ENCODE measurements at places on chromosomes 16 and 17.

GRCh38 chr16:58345574-58346354 lies 46.5 kb upstream of the GINS3 start:
- DNase-seq: no peak

GRCh38 chr17:17580662-17581470 lies 10.6 kb downstream of the PEMT start:
- DNase-seq: no peak

GRCh38 chr16:2206420-2206779 lies 1.1 kb downstream of the MLST8 start:
- no peak for DNase-seq

DNA sequence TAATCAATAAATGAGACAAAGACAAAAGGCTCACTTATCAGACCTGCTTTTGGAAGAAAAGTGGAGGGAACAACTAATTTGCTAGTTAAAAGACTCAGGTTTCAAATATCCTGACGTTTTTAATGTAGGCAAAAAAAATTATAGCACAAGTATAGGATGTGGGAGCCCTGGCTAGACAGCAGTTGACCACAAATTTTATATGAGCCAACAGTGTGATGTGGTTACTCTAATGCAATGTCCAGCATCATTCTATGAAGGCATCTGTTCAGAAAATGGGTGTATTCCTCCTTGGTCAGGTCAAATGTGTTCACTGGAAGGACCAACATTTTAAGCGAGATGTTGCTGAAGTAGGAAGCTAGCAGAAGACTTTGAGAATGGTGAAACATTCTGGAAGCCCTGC lies 237.4 kb downstream of the MAP2K6 start:
- no peak for DNase-seq

DNA sequence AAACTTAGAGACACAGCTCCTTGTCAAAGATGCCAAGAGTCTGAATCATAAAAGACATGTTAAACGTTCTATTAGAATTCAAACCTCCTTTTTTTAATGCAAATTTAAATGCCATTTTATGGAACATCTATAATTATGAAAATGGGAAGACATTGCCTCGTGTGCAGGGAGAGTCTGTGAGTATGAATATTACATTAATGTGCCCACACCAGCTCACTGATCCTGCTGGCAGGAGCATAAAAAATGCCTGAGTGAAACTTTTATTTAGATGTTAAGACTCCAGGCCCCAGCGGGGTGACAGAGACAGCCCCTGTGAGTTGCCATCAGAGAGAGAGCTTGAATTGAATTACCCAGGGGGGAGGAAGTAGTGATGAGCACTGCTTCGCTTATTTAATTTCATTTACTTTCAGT lies 84.8 kb downstream of the SNX11 start:
- no peak for DNase-seq

DNA sequence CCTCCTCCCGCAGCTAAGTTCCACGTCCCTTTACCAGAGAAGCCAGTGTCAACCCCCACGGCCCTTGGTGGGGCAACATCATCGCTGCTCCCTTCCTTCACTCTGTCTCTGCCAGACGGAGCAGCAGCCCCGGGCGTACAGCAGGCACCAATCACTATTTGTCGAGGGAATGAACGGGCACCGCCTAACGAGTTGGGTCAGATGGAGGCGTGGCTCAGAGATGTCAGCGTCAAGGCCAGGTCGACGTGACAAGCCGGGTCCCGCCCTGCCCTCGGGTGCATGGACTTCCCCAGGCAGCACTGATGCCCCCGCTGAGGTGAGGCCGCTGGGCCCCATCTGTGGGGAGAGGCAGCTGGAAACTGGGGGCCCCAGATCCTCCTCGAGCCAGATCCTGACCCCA lies 50.0 kb downstream of the CBFA2T3 start:
- DNase-seq: no peak

- no peak for DNase-seq
Measured at GRCh38 chr17:32692179-32692578, 184.7 kb downstream of the MYO1D start.

- no peak for DNase-seq
Measured at GRCh38 chr17:41377546-41377945, 4.6 kb downstream of the KRT34 start.

GRCh38 chr16:86455640-86456039 lies 54.7 kb upstream of the FOXF1 start:
- DNase-seq: no peak

- peak; percentile 79 for DNase-seq
Measured at GRCh38 chr17:45234641-45235415, 13.1 kb downstream of the FMNL1 start.

GRCh38 chr17:76953946-76954345 lies 85.7 kb downstream of the MGAT5B start:
- DNase-seq: no peak

DNA sequence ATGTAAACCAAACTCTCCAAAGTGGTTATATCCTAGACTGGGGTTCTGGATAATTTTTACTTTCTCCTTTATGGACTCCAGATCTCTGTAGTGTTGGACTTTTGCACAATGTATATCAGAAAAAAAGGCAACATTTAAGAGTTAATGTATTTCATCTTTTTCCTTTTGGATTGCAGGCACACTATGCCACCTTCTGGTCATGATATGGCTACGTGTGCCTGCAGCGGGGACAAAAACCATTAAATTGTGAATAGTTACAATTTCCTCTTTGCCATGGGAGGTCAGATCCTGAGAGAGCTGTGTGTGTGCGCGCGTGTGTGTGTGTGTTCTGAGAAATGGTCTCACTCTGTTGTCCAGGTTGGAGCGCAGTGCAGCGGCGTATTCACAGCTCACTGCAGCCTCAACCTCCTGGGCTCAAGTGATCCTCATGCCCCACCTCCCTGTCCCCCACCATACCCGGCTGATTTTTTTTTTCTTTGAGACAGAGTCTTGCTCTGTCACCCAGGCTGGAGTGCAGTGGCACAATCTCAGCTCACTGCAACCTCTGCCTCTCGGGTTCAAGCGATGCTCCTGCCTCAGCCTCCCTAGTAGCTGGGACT lies 4.3 kb upstream of the SGF29 start:
- peak; percentile 41 for DNase-seq

DNA sequence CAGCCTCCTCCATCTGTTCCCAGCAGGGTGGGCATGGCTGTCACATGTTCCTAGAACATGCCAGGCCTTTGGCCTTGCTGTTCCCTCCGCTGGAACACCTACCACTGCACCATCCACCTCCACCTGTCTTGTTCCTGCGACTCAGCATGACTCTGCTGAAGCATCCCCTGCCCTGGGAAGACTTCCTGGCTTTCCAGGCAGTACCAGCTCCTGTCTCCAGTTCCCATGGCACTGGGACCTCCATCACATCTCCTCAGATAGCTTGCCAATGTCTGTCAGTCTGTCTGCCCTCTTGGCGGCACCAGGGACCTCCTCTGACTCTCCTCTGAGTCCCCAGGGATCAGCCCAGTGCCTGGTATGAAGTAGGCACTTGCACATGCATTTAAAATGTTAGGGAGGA lies 15.7 kb downstream of the PDP2 start:
- no peak for DNase-seq

GRCh38 chr16:48523415-48524204 lies 86.4 kb downstream of the N4BP1 start:
- DNase-seq: no peak

GRCh38 chr16:1989209-1990100 lies at the start of gene SYNGR3:
SYNGR3 (plus strand) TSS chr16:1989970; CDS start chr16:1990103, 133 bp downstream.
- peak; percentile 86 for DNase-seq

DNA sequence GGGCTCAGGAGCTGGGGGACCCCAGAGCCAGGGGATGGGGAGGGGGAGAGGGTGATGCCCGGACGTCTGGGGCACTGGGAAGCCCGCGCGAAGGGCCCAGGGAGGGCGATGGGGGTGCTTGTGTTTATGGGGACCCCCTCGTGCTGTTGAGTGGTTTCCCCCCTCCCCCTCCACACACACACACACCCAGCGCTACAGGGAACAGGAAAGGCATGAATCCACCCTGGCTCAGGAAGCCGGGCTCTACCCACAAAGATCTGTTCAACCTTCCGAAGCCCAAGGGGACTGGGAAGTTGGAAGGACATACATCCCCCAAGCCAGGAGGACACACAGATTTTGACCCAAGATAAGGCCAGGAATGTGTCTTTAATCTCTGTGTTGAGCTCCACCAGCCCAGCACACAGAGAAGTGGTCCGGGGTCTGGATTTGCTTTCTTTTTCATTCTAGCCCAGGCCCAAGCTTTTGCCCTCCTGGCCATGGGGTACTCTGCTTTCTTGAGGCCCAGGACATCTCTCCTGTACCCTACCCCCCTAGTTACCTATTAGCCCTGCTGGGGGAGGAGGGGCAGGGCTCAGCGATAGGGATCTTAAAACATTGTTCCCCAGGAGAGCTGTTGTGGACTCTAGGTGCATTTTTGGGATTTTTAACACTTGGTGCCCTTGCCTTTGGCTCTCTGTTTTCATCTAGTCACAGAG lies 1.2 kb downstream of the UBALD2 start:
- peak; percentile 50 for DNase-seq

GRCh38 chr17:917391-917811 lies 62.2 kb downstream of the NXN start:
- no peak for DNase-seq

DNA sequence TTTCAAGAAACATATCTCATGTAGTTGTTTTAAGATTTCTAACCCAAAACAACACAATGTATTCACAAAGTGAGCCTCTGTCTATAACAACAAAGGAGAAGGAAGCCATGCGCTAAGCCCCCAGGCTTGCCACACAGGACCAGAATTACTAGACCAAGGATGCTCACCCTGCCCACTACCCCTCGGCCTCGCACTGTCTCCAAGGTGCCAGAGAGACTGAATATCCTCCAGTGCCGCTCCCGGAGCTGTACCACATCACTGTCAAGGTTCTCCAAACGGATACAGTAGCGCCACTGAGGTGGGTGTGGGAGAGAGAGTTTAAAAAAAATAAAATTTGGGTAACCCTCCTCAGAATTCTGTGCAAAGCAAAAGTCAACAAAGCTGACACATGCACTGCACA lies 7.1 kb downstream of the POLDIP2 start:
- DNase-seq: no peak

- no peak for DNase-seq
Measured at GRCh38 chr17:74316220-74316619, 9.8 kb upstream of the KIF19 start.

GRCh38 chr16:61270726-61271125 lies 765.5 kb downstream of the CDH8 start:
- DNase-seq: no peak

DNA sequence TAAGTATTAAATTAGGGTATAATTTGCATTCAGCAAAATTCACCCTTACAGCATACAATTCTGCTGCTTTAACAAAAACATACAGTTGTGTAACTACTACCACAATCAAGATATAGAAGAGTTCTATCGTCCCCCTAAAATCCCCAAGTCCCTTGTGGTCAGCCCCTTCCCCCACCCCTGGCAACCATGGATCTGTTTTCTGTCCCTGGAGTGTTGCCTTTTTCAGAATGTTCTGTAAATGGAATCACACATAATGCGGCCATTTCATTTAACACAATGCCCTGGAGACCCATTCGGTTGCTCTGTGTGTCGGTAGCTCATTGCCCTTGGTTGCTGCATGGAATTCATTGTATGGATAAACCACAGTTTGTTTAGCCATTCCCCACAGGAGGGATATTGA lies 190.2 kb downstream of the IRX5 start:
- DNase-seq: no peak

- peak; percentile 76 for DNase-seq
Measured at GRCh38 chr16:56625140-56625942, at the start of gene MT1E. MT1E (plus strand) TSS chr16:56625781; CDS start chr16:56625852, 71 bp downstream.

- no peak for DNase-seq
Measured at GRCh38 chr17:45904866-45905265, 10.5 kb downstream of the MAPT start.

DNA sequence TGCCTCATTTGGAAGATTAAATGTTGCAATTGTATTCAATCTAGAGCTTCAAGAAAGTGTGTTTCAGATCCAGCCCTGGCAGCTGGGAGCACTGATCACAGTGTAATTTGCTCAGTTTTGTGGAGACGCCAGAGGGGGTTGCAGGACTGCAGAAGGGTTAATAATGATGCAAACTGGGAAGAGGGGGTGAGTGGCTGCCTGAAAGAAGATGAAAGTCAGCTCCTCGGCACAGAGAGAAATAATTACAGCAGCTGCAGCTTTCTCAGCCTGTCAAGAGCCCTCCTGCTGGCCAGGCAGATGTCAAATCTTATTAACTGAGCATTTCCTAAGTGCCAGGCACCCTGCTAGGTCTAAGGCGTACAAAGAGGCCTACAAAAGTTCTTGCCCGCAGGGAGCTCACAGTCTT lies 97.7 kb downstream of the ZNF18 start:
- DNase-seq: peak; percentile 21

DNA sequence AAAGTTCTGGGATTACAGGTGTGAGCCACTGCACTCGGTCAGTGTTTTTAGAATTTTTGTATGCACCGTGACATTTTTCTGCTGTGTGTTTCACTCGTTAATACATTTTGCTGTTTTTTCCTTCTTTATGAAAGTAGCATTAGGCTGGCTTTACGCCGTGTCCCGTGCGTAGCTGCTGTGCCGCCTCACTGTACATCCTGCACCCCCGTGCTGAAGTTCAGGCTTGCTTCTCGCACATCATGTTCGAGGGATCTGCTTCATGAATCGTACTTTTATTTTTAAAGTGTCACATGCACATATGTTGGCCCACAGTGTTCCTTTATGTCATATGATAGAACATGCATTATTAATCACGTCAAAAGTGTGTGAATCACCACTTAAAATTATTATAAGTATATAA lies 84.4 kb upstream of the ZNF750 start:
- no peak for DNase-seq

GRCh38 chr16:27231692-27232060 lies 28.4 kb downstream of the KDM8 start:
- DNase-seq: no peak

DNA sequence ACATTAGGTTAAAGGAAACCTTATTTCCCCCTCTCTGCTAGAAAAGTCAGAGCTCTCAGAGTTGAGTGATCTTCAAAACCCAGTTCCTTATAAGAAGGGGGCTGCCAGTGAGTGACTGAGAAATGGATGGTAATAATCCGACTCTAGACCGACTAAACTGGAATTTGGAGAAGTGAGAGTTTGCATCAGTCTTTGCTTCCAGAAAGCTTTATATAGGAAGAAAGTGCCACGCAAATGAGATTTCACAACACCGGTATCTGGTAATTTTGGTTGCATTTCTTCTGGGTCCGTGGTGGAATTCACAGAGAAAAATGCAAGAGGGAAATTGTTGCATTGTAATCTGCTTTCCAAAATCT lies 271.4 kb downstream of the MAF start:
- DNase-seq: no peak

DNA sequence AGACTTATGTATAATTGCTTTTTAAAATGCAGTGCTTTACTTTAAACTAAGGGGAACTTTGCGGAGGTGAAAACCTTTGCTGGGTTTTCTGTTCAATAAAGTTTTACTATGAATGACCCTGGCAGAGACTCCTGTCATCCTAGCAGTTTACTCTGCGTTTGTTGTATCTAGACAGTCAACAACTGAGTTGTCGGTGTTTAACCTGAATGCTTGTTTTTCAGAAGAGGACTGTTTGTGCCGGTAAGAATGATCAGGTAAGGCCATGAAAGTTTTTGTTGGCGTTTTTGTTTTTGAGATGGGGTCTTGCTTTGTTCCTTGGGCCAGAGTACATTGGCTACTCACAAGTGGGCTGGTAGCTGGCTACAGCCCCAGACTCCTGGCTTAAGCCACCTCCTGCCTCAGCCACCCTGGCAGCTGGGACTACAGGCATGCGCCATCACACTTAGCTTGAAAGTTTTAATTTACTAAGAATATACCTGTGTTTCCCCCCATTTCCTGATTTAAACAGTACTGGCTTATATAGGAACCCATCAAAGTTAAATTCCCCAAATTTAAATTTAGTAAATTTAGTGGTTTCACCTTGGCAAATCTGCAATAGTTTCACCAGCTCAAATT lies 11.9 kb downstream of the HERPUD1 start:
- no peak for DNase-seq

Measured in SK-N-SH (cell line).